Stimulated activated CD4-positive, alpha-beta T cell treated with anti-CD3 and anti-CD28 coated beads, Interleukin-12 subunit alpha, Interleukin-12 subunit beta, amount 100 ng/mL, for 48 hours (primary cell): ENCODE measurements at places on chromosomes 1 and 21.

DNA sequence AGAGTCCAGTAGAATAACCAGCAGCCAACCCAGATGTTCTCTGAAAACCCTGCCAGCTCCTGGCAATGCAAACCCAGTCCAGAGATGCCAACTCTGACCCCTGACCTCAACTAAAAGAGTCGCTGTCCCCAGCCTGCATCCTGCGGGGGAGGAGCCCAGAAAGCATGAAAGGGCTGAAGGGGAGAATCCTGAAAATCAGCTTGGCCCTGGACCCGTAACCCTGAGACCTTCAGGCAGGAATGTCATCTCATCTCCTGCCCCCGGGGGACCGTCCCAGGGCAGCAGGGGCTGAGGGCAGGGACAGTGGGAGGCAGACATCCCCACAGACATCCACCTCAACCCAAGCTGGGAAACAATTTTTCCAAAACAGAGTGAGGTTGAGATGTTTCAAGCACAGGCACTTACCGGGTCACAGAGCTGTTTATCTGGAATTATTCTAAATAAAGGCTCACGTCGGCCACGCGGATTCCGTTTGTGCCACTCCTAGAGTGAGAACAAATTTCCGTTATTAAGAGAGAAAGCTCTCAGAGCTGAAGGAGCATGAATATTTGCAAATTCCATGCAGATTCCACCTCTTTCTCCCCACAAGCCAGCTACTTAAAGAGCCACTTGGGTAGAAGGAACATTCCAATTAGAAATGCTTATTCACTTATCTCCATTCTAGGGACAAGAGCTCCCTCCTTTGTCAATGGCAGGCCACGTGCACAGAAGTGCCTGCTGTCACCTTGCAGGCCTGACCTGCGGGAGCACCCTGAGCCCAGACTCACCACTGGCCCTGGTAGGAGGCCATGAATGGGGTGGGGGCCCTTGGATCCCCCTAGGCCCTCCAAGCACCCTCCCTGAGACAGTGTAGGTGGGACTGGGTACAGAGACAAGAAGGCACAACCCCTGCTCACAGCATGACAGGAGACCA lies 240.1 kb downstream of the NPHP4 start:
- DNase-seq = no peak

DNA sequence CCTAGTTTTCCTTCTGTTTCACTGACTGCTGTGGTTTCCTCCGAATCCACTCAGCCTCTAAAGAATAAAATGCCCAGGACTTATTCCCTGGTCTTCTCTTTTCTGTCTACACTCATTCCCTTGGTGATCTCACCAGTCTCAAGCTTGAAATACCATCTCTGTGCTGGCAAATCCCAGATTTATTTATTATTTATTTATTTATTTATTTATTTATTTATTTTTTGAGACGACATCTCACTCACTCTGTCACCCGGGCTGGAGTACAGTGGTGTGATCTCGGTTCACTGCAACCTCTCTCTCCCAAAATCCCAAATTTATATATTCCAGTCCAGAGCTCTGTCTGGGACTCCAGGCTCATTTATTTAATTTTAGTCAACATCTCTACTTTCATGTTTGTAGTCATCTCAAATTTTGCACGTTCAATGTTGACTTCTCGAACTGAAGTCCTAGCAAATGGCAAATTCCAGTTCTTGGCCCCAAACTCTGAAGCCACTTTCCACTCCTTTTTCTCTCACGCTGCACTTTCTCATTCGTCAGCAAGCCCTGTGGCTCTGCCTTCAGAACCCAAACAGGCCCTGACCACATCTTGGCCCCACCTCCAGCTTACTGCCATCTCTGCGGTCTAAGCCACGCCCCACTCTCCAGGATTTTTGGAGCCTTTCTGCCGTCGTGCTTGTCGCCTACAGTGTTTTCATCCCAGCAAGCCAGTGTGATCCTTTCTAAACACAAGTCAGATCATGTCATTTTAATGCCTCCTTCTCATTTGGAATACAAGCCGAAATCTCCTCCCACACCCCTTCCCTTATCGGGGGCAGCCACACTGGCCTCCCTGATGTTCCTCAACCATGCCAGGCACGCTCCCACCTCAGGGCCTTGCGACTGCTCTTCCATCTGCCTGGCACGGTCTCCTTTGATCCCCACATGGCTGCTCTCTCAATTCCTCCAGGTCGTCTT lies 14.2 kb upstream of the TENT5B start:
- no peak for DNase-seq

- no peak for DNase-seq
Measured at GRCh38 chr1:183272390-183272848, 86.4 kb downstream of the LAMC2 start.

DNA sequence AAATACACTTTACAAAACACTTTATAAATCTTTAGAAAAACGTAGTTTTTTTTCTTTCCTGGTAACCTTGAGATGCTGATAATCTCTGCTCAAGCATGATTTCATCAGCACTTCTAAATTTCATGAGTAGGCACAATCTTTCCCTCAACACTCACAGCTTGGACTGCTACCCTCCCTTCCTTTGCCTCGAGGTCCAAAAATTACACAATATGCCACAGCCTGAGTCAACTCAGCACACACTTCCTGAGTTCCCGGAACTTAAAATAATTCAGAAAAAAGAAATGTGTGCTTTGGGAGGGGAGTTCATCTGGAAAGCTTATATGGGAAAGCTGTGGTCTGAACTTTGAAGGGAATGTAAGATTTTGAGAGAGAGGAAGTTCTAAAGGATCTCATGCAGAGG lies 5.9 kb downstream of the CLCA2 start:
- no peak for DNase-seq

GRCh38 chr1:160309185-160309557 lies 24.2 kb upstream of the PEX19 start:
- DNase-seq = no peak

- DNase-seq = no peak
Measured at GRCh38 chr1:203368624-203369451, 17.9 kb upstream of the FMOD start.

DNA sequence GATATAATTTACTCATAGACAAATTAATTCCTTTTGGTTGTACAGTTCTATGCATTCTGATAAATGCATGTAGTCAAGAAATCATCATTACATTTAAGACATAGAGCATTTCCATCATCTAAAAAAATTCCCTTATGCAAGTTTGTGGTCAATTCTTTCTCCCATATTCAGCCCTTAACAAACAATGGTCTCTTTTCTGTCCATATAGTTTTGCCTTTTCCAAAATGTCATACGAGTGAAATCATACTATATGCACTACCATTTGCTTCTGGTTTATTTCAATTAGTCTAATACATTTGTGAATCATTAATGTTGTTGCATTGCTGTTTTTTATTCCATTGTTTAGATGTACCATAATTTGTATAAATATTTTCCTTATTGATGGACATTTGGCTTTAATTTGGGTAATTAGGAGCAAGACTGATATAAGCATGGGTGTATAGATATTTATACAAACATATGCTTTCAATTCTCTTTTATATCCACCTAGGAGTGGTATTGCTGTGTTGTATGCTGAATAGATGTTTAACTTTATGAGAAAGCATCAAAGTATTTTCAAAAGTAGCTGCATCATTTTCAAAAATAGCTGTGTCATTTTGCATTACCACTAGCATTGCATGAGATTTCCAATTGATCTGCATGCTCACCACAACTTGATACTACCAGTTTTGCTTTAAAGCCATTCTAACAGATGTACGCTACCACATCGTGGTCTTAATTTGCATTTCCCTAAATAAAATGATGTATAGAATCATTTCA lies 397.0 kb upstream of the ADAMTS5 start:
- no peak for DNase-seq

- DNase-seq = no peak
Measured at GRCh38 chr1:103949779-103950178, 200.1 kb downstream of the AMY1C start.

- DNase-seq = no peak
Measured at GRCh38 chr1:237428809-237429208, 386.8 kb downstream of the RYR2 start.
